NCI-H524 treated with DMSO at 0.1 percent for 48 hours (cell line): ENCODE measurements at places on chromosomes 12 and 14.

DNA sequence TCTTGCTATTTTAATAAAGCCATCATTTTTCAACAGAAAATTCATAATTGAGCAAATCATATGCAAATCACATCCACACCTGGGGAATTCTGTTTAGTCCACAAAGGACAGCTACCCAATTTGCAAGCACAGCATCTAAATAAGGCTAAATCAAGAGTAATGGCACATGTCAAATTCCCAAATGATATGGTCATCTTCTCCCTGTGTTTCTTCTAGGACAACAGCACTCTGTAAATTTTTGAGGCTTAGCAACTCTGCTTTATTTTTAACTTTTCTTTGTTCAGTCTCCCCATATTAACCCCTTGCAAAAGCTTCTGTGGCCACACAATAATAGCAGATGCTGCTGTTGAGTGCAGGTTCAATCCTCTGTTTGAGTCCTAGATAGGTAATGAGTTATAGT, 155.6 kb upstream of the DAAM1 start:
- DNase-seq = no peak

GRCh38 chr14:29355331-29355730, 572.3 kb downstream of the PRKD1 start:
- DNase-seq = no peak

DNA sequence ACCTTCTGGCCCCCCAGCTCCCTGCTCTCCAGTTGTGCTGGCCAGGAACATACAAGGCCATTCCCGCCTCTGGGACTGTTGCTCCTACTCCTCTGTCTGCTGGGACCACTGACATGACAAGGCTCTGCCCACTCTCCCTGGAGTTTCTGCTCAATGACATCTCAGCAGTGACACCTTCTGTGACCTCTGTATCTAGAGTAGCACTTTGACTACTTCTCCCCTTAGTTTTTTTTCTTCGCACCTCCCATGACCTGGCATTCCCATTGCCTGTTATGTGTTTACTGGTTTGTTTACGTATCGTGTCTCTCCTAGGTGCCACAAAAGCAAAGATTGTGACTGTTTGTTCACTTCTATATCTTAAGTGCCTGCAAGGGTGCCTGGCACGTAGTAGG, 40.1 kb upstream of the TMEM263 start:
- no peak for DNase-seq

DNA sequence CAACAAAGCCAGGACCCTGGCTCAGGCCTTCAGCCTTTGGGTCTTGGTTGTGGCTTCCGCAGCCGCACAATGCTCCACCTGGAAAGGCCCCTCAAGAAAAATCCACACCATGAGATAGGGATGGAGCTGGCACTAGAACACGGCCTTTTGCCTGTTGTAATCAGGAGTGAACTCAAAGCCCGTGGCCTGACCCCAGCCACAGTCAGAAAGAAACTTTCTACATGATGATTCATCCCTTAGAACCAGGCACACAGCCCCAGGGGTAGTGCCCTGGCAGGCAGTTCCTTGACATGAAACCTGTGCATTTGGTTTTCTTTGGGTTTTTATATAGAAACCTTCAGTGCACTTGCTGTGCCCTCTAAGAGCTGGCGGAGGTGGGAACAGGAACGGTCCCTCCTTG, 5.1 kb downstream of the CLMN start:
- no peak for DNase-seq

DNA sequence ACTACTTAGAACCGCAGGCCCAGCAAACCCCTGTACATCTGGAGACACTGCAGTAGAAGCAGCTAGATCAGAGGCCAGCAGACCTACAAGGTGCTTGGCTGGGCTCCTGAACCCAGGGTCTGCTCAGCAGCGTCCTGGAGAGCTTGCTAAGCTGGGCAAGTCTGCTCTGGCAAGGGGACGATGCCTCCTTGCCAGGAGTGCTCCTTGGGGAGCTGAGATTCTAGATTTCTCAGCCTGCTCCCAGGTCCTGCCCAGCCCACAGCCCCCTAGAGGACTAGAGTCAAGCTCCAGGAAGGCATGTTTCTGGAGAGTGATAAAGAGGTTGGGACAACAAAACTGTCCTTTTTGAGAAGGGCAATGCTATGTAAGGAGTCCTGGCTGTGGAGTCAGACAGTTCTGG, 60.3 kb downstream of the HSPB8 start:
- no peak for DNase-seq

DNA sequence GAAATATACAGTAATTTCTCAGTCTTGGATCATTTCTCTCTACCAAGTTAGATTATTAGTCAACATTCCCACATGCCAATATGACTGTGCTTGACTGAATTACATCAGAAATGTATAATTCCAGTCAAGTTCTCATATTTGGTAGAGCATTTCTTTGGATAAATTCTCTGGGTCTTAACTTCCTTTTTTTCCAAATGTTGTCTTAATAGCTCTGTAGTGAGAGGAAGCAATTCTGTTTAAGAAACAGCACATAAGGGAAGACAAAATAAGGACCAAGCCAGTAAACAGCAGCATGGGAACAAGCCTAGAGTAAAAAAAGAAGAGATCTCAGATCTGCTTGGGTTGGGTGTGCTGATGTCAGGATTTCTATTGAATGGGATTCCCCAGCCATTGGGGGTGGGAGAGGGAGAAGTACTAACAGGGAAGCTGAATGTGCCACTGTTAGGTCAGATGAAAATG, 14.2 kb upstream of the DYRK2 start:
- DNase-seq = no peak

DNA sequence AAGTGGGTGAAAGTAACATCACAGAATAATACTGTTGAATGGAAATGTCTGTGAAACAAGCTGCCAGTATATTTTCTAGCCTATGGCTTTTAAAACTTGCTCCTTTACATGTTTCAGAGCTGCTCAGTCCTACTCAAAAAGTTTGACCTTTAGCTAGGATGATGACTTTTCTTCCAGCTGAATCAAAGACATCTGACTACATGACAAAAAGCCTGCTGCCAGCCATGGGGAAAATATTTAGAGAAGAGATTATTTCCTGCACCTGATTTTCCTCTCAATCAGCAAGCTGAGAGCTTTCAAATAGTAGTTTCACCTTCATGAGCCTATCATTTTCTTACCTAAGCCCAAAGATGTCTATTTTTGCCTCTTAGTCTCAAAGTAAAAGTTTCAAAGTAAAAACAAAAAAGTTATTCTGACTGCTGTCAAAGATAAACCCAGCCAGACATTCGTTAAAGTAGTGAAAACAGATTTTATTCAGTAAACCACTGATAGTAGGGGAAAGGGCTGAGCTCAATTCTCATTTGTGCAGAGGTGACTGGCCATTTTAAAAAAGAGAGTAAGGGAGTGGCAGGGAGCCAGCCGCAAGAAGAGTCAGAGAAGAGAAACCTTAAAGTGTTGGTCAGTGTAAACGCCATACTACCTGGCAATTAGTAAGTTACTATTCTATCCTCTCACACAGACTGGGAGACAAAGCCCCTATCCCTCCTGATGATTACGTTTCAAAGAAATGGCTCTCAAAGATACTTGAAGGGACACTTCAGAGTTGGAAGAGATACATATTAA, 2.2 kb downstream of the ATP6V1D start:
- DNase-seq = no peak

- DNase-seq = no peak
These were observed 96.3 kb upstream of the CCND2 start for GRCh38 chr12:4177262-4177661.

- no peak for DNase-seq
These were observed 5.1 kb upstream of the MIS18BP1 start for GRCh38 chr14:45258073-45258472.

DNA sequence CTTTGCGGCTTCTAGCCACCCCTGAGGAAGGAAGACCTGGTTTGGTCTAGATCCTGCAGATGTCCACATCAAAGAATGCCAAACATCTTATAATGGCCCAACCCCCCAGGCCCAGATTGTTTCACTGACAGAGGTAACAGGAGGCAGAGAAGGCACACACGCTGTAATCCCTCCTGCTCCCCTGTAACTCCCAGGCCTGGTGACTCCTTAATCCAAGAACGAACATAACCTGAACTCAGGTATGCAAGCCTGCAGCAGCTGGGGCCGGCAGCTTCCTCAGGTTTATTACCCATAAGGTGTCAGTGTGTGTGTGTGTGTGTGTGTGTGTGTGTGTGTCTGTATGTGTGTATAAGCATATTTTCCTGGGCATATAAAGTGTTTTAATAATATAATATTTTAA, 52.7 kb downstream of the ERH start:
- DNase-seq = no peak

- no peak for DNase-seq
These were observed 47.1 kb downstream of the IL31 start for GRCh38 chr12:122126713-122127597.
